ENCODE measurements at places on chromosomes 7 and 10.
A peak's percentile ranks its signal among the peaks of the same experiment; 100 is the strongest.

DNA sequence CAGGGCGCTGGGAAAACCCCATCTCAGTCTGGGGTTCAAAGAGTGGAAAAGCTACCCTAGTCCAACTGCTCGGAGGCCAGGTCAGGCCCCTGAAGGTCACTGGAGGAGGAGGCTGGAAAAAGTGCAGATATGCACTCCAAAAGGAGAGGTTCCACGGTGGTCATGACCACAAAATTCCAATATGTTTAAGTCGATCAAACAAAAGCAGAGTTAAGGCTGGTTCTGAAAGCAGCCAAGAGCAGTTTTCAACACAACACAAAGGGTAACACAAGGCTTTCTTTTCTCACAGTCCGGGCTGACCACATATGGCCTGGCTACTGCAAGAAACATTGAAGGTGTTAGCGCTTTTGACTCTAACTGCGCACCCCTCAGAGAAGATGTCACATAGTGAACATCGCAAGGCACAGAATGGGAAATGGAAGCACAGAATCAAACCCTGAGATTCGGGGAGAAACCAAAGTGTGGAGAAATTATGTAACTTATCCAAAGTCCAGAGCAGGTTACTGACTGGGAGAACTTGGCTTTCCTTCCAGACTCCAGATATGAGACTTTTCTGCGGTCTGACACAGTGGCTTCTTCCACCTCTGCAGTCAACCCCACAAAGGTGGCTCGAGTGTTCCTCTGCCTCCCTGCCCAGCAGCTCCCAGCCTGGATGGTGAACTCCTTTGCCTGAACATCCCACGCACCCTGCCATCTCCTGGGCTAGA lies 1.3 kb upstream of the GRB10 start:
- DNase-seq: no peak

- no peak for DNase-seq
These were observed 539.1 kb upstream of the FOXK1 start for GRCh38 chr7:4143006-4143405.

GRCh38 chr10:33661580-33662336 lies 327.3 kb upstream of the NRP1 start:
- peak; percentile 79 for DNase-seq

GRCh38 chr10:116263870-116264655 lies 8.9 kb downstream of the GFRA1 start:
- DNase-seq: no peak

GRCh38 chr10:474406-474805 lies 215.1 kb downstream of the DIP2C start:
- peak; percentile 29 for DNase-seq

DNA sequence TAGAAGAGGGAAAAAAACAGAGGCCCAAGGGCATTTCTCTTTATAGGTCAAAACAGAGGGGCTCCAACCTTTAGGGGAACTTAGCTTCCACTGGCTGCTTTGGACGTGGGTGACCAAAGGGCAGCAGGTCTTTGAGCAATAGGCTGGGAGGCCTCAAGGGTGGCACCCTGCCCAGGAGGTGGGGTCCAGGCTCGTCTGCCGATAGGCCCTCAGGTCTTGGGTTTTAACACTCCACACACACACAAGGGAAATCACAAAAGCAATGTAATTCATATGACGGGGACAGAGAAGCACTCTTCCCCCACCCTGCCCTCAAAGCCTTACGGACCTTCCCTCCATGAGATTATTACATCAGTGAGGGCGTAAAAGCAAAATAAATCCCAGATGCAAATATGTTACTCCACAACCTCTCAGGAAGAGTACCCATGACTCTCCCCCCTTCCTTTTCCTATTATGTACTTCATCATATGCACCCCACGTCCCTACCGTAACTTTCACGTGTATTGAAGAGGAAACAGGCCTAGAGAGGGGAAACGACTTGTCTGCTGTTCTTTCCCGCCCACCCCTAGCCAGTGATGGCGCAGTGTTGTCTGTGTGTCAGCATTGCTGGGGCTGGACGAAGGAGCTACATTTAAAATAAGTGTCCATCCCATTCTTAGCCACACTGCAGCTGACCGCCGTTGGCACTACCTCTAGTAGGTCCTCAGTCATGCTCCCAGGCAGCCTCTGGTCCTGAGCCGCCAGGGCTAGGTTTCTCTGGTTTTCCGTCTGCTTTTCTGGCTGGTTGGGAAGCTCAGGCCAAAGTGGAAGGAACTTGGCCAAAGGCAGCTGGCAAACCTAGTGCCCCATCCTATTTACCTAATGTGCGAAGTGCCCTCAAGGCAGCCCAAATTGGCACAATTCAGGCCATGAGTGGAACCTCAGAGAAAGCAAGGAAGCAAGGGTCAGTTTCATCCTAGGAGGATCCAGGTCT lies 2.1 kb downstream of the PCBD1 start:
- no peak for DNase-seq

- no peak for DNase-seq
These were observed 378.8 kb upstream of the PODXL start for GRCh38 chr7:131935180-131935579.

DNA sequence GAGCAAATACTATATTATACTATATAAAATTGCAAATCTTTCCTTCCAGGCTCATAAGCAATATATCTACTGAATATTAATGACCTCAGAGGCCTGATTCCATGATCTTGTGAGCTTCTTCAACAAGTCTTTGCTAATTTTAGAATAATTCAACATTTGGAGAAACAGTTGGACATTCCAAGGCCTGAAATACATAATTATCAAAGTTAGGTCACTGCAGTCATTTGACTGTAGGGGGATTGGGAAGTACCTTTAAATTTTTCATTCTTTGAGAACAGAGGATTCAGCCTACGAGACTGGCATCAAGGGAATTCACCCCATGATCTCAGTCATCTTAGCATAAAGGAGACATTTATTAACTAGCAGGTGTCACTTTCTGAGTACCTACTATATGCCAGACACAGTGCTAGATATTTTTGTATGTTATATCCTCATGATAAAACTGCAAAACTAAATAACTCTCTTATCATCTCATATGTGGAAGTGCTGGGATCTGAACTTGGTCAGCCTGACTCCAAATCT lies 85.4 kb downstream of the DOCK4 start:
- DNase-seq: no peak

GRCh38 chr10:26870766-26871165 lies 10.0 kb upstream of the ABI1 start:
- DNase-seq: no peak

- no peak for DNase-seq
These were observed 57.4 kb downstream of the HIBADH start for GRCh38 chr7:27605283-27605682.

DNA sequence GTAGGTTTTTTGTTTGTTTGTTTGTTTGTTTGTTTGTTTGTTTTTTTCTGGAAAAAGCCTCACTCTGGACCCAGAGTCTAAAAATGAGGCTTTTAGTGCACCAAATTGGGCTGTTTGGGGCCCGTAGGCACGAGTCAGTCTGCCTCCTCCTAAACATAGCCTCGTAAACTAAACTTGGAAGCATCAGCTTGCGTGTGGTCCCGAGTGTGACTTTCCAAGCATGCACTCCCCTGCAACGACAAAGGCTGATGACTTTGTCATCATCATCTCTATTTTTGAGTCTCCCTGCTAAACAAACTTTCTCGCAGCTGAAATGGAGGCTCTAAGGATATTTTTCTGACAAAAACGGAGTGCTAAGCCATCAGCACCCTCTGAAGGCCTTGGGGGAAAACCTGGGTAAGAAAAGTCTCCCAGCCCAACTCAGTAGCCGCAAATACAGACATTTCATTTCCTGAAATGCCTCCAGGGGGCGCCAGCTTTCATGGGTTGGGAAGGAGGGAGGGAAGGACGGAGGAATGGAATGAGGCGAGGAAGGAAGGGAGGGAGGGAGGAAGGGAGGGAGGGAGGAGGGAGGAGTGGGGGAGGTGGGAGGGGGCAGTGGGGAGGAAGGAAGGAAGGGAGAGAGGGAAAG lies 245.9 kb downstream of the KCNMA1 start:
- DNase-seq: peak; percentile 86

- peak; percentile 57 for DNase-seq
These were observed 103.4 kb downstream of the GRID1 start for GRCh38 chr10:86263209-86263608.

Measured in coronary artery (tissue), 2 donors.